ENCODE measurements at places on chromosomes 11 and 22.

GRCh38 chr11:9363954-9364912, 20.2 kb upstream of the IPO7 start:
- DNase-seq, result peak; percentile 89

DNA sequence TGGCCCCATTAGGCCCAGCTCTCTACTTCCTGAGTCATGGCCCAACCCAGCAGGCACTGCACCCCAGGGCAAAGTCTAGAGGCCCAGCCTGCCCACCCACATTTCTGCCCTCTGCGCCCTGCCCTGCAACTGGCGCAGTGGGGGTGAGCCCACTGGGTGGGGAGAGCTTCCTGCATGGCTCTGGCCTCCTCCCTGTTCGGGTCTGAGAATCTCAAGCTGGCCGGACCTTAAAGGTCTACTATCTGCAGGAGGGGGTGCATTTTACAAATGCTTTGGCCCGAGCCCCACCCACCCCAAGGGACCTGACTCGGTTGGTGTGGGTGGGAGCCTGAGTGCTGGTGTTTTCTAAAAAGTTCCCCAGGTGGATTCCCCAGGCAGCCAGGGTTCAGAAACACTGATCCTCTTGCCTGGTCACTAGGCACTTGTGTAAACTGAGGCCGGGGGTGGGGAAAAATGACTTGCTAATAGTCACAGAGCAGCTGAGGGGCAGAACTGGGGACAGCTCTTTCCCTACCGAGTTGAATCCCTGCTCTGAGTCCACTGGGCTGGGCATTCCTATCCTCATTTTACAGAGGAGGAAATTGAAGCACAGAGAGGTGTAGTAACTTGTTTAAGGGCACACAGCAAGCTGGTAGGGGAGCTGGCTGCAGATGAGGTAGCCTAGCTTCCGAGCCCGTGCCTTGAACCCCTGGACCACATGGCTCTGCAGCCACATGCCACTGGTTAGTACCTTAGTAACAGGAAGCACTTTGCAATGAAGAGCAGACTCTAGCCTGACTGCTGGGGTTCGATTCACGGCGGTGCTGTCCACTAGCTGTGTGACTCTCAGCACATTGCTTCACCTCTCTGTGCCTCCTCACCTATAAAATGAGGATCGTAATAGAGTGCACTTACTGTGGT, 36.3 kb downstream of the CD82 start:
- no peak for DNase-seq

DNA sequence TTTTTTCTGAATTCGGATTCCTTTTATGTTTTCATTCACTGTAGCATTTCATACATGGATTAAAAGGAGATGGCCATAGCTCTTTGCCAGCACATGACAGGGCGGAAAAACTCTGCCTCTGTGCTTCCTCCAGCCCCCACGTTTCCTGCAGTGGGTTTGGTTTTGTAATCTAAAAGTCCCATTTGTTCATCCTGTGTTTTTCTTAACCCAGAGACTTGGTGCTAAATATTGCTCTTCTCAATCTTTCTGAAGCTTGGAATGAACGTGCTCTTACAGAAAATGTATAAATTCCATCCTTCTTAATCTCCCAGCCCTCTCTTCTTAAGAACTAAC, 89.9 kb downstream of the PPP6R3 start:
- no peak for DNase-seq

- DNase-seq, result no peak
These were observed 5.6 kb downstream of the PICK1 start for GRCh38 chr22:38062791-38063190.

- peak; percentile 72 for DNase-seq
These were observed 1.2 kb upstream of the HSPA8 start for GRCh38 chr11:123062892-123063825.

Measured in skin of body (tissue), 3 donors.